Ascending aorta (tissue), 2 donors: ENCODE measurements at places on chromosomes 5 and 9. TPM values are rescaled to one million over a fixed set of nuclear protein-coding genes. Genes with fewer than 3 reads are reported as not detected.
A peak's percentile ranks its signal among the peaks of the same experiment; 100 is the strongest.

GRCh38 chr9:90301277-90301653 lies 341.4 kb downstream of the DIRAS2 start:
- H3K4me3 ChIP-seq, result no peak overlapping the region
- DNase-seq, result no peak
- H3K27me3 ChIP-seq, result no peaks in the 10 kb centered on the region
- no peaks in the 10 kb centered on the region for H3K4me1 ChIP-seq

The IRX2 gene
- not detected for total RNA-seq

DNA sequence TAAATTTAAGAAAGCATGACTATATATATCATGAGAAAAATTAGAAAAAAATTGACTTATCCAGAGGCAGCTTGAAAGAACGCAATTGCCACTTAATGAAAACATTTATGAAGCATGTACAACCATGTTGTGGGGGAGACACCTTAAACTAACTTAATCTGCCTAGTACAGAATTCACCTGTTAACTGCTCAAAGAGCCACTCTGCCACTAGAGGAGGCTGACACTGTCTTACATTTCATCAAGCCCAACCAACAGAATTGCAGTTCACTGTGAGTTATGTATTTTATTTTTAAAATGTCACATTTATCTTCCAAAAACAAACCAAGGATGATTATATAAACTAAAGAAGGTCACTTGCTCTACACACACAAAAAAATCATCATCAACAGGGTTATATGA lies 252.9 kb downstream of the MLLT3 start:
- H3K36me3 ChIP-seq, result no peaks in the 10 kb centered on the region
- DNase-seq, result no peak
- H3K4me3 ChIP-seq, result no peak overlapping the region
- H3K4me1 ChIP-seq, result no peaks in the 10 kb centered on the region

- no peaks in the 10 kb centered on the region for H3K36me3 ChIP-seq
- no peaks in the 10 kb centered on the region for H3K4me1 ChIP-seq
- H3K27ac ChIP-seq, result no peak overlapping the region
- no peak overlapping the region for H3K4me3 ChIP-seq
- DNase-seq, result no peak
- no peaks in the 10 kb centered on the region for H3K27me3 ChIP-seq
Measured at GRCh38 chr9:7777771-7778170, 21.8 kb downstream of the DMAC1 start.

The WWC1 gene
- total RNA-seq, result not detected

DNA sequence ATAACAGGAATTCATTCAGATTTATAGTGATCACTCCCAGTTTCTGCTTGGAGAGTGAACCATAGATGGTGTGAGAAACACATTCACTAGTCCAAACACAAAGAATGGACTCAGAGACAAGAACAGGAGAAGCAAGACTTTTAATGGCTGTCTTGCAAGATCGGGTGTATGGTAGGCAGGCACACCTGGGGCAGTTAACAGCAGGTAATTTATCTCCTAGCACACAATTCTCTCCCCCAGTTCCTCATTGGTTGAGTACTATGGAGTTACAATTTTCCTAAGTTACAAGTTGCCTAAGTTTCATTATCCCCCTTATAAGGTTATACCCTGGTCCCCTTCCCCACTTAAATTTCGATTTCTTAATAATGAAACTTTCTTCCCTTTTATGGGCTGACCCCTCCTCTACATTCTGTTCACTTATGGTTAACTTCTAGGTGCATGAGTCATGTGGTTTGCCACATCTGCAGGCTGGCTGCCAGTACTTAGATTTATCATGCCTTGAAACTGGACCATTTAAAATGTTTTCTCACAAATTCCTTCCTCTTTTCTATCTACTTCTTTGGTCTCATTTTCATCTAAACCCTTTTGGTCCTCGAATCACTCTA lies 623.3 kb downstream of the HINT1 start:
- no peaks in the 10 kb centered on the region for H3K36me3 ChIP-seq
- H3K4me3 ChIP-seq, result no peak overlapping the region
- H3K4me1 ChIP-seq, result no peaks in the 10 kb centered on the region
- no peaks in the 10 kb centered on the region for H3K27me3 ChIP-seq
- no peak for DNase-seq

- H3K36me3 ChIP-seq, result no peaks in the 10 kb centered on the region
- no peak overlapping the region for H3K4me3 ChIP-seq
- H3K4me1 ChIP-seq, result peaks cover 15% of the 10 kb centered on the region
- no peak for DNase-seq
- no peak overlapping the region for H3K27ac ChIP-seq
- no peaks in the 10 kb centered on the region for H3K27me3 ChIP-seq
Measured at GRCh38 chr5:159453209-159453608, 122.9 kb upstream of the IL12B start.

DNA sequence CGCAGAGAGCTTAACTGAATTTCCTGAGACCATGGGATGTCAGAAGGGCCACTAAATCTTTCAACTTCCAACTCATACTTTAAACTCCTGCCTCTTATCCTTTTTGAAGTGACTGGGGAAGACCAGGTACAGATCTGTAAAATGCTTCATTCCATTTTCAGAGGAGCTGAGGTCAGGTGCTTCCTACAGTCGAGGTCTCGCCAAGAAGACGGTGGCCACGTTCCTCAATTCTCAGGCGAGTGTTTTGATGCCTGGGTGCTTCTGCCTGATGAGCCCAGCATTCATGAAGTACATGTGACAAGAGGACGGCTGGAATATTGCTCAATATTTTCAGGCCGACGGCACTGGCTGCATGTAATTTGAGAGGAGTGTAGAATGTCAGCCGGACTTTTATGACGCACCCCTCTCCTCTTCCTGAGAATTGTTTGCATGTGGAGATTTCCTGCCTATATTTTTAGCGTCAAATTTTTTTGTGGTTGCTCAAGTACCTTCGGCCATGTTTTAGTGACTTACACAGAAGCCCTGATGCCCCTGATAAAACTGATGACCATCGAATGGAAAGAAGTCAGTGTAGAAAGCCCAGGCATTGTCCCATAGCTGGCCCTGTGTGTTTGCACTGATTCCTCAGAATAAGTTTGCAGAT lies 38.8 kb upstream of the GLRX start:
- H3K4me3 ChIP-seq, result no peak overlapping the region
- peak overlapping the region; percentile 73 for H3K27ac ChIP-seq
- peak; percentile 73 for DNase-seq
- peaks cover 28% of the 10 kb centered on the region for H3K4me1 ChIP-seq

The PPP2R2B gene
- 10.0 TPM for total RNA-seq

GRCh38 chr9:96149533-96150280 lies 152.3 kb downstream of the HSD17B3 start:
- H3K4me3 ChIP-seq, result no peak overlapping the region
- H3K27me3 ChIP-seq, result no peaks in the 10 kb centered on the region
- DNase-seq, result no peak
- H3K36me3 ChIP-seq, result no peaks in the 10 kb centered on the region
- no peak overlapping the region for H3K27ac ChIP-seq
- no peaks in the 10 kb centered on the region for H3K4me1 ChIP-seq

The ZNF454 gene
- total RNA-seq, result 2.8 TPM

The SLC6A18 gene
- not detected for total RNA-seq

The HCN1 gene
- not detected for total RNA-seq

DNA sequence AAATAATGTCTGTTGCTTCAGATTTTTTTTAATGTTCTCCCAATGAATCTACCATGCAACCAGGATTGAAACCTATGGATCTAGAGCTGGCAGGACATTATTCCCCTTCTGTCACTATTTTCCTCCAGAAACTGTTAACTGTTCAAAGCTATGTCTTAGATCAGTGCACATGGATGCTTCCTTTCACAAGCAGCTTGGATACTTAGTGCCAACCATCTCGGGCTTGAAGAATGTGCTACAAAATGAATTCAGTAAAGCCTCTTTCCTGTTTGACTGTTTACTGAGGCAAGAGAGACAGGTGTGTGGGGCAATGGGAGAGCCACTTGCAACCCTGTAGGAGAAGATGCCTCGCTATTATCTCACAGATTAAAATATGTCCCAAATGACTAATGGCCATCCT lies 774.8 kb downstream of the KCTD16 start:
- no peak overlapping the region for H3K4me3 ChIP-seq
- H3K36me3 ChIP-seq, result no peaks in the 10 kb centered on the region
- no peaks in the 10 kb centered on the region for H3K27me3 ChIP-seq
- no peaks in the 10 kb centered on the region for H3K4me1 ChIP-seq
- no peak for DNase-seq

DNA sequence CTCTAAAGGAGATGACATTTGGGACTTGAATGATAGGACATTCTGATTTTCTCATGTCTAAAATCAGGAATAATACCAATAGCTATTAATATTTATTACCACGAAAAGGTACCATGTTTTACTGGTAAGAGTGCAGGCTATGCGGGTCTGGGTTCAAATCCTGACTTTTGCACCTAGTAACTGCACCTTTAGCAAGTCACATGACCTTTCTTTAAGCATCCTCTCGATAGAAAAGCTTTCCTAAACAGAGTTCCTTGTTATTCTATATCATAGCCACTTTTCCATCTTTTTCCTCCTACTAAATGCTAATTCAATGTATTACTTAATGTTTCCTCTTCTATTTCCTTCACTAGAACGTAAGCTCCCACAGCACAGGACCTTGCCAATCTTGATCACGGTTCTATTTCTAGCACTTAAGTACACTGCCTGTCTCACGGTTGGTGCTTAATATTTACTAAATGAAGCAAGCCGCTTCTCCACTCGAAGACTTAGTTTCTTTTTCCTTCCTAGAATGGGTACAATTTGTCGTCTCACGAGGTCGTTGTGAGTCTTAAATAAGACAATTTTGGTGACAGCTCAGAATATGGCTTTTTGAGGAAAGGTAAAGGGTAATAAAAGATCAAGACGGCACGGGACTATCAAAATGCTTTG lies 816 bp downstream of the RBM18 start:
- H3K4me3 ChIP-seq, result peak overlapping the region; percentile 82
- DNase-seq, result no peak
- H3K27ac ChIP-seq, result peak overlapping the region; percentile 85
- H3K27me3 ChIP-seq, result no peaks in the 10 kb centered on the region
- H3K4me1 ChIP-seq, result peaks cover 24% of the 10 kb centered on the region
- H3K36me3 ChIP-seq, result peaks cover 21% of the 10 kb centered on the region

The PCDHGC5 gene
- 0.11 TPM for total RNA-seq

DNA sequence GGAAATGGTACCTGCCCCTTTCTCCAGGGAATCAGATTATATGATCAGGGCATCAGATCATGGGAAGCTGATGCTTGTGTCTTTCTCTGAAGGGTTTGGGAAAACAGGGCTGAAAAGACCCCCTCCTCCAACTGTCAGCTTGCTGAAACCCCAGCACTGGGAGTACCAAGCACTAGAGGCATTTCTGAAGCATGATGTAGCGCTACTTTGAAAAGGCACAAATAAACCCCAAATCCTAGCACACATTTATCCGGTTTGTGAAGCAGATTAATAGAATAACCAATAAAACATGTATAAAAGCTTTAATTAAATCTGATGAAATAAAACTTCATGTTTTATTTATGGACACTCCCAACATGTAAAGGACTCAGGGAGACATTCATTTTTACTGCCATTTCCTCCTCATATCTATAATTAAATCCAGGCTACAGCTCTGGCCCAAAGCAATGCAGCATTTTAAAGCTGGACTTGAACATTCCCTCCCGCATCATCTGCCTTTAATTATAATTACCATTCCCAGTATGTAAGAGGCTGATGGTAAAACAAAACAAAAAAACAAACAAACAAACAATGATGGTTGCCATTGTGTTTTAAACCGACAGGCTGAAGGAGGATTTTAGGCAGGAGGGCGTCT lies 298.2 kb upstream of the RFX3 start:
- no peaks in the 10 kb centered on the region for H3K27me3 ChIP-seq
- H3K4me3 ChIP-seq, result no peak overlapping the region
- no peaks in the 10 kb centered on the region for H3K4me1 ChIP-seq
- DNase-seq, result no peak

DNA sequence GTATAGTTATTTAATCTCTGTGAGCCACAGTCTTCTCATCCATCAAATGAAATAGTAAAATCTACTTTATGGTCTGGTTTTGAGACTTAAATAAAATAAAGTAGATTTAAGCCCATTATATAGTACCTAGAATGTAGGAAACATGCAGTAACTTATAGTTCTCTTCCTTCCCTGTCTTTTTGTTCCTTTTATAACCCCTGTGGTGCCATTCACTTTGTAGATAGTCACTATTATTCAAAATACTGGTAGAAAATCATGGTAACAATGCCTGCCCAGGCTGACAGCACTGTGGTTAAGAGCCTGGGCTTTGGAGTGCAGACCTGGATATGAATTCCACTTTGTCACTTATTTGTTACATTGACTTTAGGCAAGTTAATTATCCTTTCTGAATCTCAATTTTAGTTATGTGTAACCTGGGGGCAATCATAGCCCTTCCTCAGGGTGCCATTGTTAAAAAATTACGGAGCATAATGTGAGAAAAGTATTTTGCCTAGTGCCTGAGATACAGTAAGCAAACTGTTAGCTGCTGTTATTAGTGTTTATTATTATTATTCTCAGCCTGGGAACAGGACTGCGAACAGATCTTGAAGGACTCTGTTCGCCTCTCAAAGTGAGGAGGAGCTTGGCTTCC lies 100.4 kb downstream of the RALGPS1 start:
- H3K4me1 ChIP-seq, result no peaks in the 10 kb centered on the region
- no peak overlapping the region for H3K4me3 ChIP-seq
- no peak for DNase-seq
- no peak overlapping the region for H3K27ac ChIP-seq

DNA sequence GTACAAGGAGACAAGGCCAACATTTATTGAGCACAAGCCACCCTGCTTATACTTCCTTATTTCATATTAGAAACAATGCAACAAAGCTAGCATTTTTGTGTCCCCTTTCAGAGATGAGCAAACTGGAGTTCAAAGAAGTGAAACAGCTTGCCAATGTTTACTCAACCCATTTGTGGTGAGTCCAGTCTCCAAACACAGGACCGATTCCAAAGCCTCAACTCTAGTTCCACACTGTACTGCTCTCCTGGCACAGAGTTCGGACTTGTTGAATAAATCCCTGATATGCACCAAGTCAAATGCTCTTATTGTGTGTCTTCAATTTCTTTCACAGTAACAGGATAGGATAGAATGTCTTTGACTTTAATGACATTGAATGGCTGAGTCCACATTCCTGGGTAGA lies 604.8 kb upstream of the BRINP1 start:
- H3K27ac ChIP-seq, result no peak overlapping the region
- H3K4me3 ChIP-seq, result no peak overlapping the region
- H3K36me3 ChIP-seq, result no peaks in the 10 kb centered on the region
- DNase-seq, result no peak
- no peaks in the 10 kb centered on the region for H3K4me1 ChIP-seq

DNA sequence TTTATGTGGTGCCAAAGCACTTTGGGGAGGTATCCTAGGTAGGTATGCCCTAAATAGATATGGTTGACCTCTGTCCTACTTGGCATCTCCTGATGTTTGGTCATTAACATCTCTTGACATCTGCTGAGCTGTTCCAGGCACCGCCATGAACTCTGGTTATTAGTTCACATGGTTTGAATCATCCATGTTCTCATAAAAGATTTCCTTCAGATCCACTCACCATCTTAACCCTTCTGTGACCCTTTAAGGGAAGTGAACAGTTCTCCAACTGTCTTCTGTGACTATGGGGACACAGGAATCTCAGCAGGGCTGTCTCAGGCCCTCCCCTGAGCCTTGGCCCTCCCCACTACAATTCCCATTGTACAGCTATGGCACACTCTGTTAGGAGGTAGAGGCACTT lies 167.7 kb downstream of the CDH6 start:
- H3K27ac ChIP-seq, result no peak overlapping the region
- no peaks in the 10 kb centered on the region for H3K4me1 ChIP-seq
- H3K36me3 ChIP-seq, result no peaks in the 10 kb centered on the region
- DNase-seq, result no peak

- peak overlapping the region; percentile 95 for H3K27ac ChIP-seq
- peak; percentile 40 for DNase-seq
- peak overlapping the region; percentile 86 for H3K4me3 ChIP-seq
Measured at GRCh38 chr9:91422758-91423711, 597 bp downstream of the NFIL3 start.
